Activated naive CD8-positive, alpha-beta T cell treated with anti-CD3 and anti-CD28 coated beads for 36 hours (primary cell): ENCODE measurements at places on chromosomes 11 and 22.

DNA sequence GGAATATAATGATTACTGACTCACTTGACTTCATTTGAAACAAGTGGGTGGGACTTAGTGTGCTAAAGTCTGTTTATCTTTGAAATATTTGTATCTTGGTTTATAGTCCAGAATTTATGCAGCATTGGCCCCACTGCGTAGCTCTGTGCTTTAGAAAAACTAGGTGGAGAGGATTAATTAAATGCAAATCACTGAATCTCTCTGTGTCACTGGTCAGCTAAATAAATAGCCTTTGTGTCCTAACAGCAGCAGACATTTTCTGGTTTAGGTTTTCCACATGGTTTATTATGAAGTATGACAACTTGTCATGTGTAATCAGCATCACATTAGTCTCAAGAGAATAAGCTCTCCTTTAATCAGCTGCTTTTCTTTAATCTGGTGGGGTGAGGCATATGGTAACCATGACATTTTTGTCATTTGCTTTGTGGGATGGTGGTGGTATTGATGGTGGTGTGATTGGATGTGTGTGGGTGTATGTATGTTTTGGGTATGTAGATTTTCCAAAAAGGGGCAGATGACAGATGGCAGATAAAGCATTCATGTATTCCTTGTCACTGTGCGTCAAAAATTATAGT is 33.9 kb downstream of the BCL2L13 start:
- DNase-seq = peak; percentile 23

- no peak for DNase-seq
Measured at GRCh38 chr11:70798296-70798695, 400.0 kb downstream of the CTTN start.

GRCh38 chr22:37121887-37122591 is 12.5 kb upstream of the TMPRSS6 start:
- peak; percentile 92 for DNase-seq

- DNase-seq = no peak
Measured at GRCh38 chr22:24091551-24092420, 80.7 kb downstream of the CABIN1 start.

GRCh38 chr11:65430406-65431217 is 8.0 kb downstream of the NEAT1 start:
- DNase-seq = no peak

- no peak for DNase-seq
Measured at GRCh38 chr22:46931881-46932280, 169.4 kb downstream of the TBC1D22A start.

GRCh38 chr11:88604260-88604659 is 266.7 kb upstream of the CTSC start:
- DNase-seq = no peak

- DNase-seq = no peak
Measured at GRCh38 chr11:97638641-97639224, 1248.9 kb downstream of the JRKL start.

DNA sequence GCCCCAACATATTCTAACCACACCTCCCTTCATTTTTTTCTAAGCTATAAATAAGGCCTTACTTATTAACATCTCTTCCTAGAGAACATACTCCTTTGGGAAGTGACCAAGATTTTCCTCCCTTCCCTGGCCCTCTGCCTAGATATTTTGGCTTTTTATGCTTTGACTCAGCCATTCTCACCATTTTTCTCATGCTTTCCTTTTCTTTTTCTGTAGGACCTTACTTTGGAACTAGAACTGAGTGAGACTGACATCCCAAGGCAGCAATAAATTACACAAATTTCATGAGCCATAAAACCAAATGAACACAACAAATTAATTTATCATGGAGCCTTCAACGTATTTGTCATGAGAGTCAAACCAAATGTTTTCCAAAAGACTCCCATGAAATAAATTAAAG is 142.7 kb upstream of the CTSC start:
- DNase-seq = no peak

GRCh38 chr22:23649071-23649501 is 17.0 kb upstream of the DRICH1 start:
- no peak for DNase-seq

DNA sequence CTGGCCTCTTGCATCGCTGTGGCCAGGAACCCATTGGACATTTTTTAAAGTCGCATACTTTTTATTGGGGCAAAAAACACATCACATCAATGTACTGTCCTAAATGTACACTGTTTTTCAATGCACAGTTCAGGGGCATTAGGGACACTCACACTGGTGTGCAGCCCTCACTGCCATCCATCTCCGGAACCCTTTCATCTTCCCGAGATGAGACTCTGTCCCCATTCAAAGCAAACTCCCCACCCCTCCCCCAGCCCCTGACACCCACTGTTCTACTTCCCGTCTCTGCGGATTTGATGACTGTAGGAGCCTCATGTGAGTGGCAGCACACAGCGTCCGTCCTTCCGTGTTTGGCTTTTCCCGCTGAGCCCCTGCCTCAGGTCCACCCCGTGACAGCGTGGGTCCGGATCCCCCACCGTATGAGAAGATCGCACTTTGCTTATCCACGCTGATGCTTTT is 41.8 kb upstream of the TH start:
- DNase-seq = no peak

GRCh38 chr22:48051796-48052620 is 1289.6 kb downstream of the TBC1D22A start:
- DNase-seq = no peak

DNA sequence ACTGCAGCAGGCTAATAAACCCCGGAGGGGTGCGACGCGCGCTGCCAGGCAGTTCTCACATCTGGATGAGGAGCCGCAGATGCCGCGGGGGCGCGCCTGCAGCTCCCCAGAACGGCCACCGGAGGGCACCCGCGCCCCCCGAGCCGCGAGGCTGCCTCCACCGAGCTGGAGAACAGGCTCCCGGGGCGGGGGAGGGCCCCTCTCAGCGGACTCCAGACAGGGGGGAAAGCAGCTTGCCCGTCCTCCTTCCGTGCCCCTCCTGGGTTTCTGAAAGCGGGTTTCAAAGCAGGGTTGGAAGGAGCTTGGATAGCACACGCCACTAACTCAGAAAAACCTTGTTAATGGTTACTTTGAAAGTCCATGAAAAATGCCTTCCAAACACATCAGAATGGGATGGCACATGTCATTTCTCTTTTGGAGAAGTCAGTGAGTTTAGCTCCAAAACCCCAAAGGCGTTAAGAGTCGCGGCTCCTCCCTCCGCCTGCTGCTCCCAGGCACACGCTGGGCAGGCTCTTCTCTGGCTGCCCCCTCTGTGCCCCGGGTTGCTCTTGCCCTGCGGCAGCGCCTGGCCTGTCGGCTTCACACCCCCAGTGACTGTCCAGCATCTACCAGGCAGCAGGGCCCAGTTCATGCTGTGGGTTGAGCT is 317.8 kb downstream of the NTM start:
- peak; percentile 60 for DNase-seq

GRCh38 chr22:41682033-41682807 is 6.4 kb downstream of the SNU13 start:
- peak; percentile 85 for DNase-seq

DNA sequence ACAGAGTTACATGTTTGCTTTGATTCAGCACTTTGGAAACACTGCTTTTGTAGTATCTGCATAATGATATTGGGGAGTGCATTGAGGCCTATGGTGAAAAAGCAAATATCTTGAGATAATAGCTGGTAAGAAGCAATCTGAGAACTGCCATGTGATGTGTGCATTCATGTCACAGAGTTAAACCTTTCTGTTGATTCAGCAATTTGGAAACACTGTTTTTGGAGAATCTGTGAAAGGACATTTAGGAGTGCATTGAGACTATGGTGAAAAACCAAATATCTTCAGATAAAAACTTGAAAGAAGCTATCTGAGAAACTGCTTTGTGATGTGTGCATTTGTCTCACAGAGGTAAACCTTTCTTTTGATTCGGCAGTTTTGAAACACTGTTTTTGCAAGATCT is 346.8 kb downstream of the OR4C45 start:
- no peak for DNase-seq

- DNase-seq = no peak
Measured at GRCh38 chr22:38104084-38104483, 6.4 kb downstream of the BAIAP2L2 start.

DNA sequence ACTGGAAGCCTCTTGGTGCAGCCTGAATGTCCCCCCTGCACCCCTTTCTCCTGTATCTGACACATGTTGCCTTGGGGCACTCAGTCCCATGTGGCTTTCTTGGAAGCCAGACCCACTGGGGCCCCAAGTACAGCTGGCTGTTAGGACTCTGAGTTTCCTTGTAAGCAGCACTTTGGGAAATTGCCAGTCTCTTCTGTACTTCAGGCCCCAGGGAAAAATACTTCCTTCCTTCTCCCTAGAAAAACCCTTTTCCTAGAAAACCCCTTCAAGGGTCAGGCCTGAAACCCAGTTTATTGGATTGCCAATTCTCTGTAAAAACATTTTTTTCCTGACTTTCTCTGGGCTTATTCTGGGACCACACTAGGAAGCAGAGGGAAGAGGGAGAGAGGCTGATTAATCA is 360.3 kb downstream of the TENM4 start:
- no peak for DNase-seq
